ENCODE measurements at places on chromosomes 4 and X.

DNA sequence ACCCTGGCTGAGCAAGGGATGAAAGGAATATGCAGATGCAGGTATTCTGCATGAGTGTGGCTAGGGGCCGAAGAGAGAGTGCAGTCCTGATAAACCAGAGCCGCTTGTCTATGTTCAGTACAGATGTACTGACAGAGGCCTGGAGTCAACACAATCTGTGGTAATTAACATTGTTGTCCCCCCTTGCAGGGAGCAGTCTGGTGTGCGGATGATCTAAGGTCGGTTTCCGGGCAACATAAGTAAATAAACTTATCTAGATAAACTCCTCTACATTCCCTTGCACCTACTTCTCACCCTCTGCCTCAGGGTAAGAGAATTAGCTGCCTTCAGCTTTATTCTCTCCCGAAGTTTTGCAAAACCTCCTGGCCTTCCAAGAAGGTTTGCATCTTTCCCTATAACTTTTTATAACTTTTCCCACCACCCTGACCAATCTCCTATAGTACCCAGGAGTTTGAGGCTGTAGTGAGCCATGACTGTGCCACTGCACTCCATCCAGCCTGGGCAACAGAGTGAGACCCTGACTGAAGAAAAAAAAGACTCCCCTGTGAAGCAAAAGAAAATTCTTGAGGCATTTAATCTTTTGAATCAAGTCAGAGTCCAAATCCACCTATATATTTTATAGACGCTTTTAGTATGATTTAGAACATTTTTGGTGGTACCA lies 26.6 kb downstream of the SNX25 start:
- DNase-seq: no peak

GRCh38 chr4:103074744-103075434 lies 1.7 kb downstream of the SLC9B2 start:
- DNase-seq: no peak

- DNase-seq: no peak
Measured at GRCh38 chr4:147461161-147461560, 19.7 kb upstream of the EDNRA start.

DNA sequence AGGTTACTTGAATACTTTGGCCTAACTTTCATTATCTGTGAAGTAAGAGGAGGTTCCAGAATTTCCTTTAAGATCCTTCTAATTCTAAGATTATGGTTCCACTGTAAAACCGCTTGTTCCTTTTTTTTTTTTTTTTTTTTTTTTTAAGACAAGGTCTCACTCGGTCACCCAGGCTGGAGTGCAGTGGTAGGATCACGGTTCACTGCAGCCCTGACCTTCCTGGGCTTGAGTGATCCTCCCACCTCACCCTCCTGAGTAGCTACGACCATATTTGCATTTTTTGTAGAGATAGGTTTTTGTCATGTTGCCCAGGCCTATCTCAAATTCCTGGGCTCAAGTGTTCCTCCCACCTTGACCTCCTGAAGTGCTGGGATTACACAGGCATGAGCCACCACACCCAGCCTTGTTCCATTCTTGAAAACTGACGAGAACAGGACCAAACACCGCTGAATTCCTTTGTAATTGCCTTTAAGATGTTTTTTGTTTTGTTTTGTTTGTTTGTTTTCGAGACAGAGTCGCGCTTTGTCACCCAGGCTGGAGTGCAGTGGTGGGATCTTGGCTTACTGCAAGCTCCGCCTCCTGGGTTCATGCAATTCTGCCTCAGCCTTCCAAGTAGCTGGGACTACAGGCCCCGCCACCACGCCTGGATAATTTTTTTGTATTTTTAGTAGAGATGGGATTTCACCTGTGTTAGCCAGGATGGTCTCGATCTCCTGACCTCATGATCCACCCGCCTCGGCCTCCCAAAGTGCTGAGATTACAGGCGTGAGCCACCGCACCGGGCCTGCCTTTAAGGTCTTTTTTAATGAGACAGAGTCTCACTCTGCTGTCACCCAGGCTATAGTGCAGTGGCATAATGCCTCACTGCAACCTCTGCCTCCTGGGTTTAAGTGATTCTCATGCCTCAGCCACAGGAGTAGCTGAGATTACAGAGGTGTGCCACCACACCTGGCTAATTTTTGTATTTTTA lies 6.8 kb downstream of the PDS5A start:
- no peak for DNase-seq

GRCh38 chr4:34293459-34293858 lies 1950.9 kb downstream of the ARAP2 start:
- DNase-seq: no peak

DNA sequence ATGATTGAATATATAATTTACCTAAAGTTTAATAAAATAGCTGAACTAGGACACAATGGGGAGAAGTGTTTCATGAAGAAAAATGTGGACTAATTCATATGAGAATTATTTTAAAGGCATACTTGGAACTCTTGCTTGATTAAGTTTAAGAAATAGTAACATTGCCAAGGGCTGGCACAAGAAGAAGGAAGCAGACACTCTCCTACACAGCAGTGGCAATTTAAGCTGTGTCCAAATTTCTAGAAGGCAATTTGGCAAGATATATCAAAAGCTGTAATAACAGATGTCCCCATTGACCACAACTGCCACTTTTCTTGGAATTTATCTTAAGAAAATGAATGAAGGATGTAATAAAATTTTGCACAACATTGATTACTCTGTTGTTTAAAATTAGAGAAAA lies 209.5 kb upstream of the S100G start:
- DNase-seq: no peak

- no peak for DNase-seq
Measured at GRCh38 chr4:43277003-43277402, 384.5 kb downstream of the GRXCR1 start.

DNA sequence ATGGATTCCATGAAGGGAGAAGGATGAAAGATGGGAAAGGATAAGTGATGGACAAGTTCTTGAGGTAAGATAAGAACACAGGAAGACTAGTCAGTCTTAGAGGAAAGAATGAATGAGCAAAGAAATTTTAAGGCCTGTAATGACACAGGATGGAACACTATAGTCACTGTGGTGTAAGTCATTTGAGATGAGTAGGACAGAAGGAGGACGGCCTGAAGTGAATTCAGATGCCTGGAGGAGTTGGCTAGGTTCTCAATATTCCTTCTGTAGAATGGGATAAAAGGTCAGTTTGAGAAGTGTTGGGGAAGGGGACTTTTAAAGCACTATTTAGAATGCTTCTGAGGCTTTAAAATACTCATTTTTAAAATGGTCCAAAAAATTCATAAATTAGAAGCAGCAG lies 3.9 kb downstream of the MSMO1 start:
- no peak for DNase-seq

GRCh38 chrX:78106651-78106986 lies 2.6 kb downstream of the PGK1 start:
- DNase-seq: no peak

DNA sequence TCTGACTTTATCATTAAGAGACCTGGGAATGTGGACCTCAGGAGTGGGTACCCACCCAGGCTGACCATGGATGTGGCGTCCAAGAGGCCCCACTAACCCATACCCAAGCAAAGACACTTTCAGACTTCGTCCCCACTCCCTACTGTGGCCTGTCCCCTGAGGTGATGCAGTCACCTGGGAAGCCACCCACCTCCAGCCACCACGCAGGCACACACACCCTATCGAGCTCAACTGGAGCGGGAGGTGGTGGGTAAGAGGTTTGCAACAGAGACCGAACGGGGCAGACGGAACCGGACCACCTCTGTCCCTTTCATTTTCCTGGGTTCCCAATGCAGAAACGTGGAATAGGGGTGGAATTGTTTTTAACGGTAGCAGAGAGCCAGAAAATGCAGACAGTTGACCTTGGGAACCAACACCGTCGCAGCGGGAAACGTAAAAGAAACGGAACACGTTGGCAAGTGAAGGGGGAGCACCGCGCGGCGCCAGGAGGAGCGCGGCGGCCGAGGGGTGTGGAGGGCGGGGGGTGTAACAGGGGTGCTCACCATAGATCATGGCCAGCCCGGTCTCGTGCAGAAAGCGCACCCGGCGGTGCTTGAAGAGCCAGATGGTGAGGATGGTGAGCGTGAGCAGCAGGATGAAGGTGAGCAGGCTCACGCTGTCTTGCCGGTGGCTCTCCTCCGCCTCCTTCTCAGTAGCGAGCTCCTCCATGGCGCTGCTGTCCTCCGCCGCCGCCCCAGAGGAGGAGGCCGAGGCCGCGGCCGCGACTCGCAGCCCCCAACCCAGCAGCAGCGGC lies 559 bp downstream of the SLC9A7 start:
- DNase-seq: no peak

GRCh38 chr4:54898656-54899340 lies 226.6 kb downstream of the KDR start:
- DNase-seq: no peak

DNA sequence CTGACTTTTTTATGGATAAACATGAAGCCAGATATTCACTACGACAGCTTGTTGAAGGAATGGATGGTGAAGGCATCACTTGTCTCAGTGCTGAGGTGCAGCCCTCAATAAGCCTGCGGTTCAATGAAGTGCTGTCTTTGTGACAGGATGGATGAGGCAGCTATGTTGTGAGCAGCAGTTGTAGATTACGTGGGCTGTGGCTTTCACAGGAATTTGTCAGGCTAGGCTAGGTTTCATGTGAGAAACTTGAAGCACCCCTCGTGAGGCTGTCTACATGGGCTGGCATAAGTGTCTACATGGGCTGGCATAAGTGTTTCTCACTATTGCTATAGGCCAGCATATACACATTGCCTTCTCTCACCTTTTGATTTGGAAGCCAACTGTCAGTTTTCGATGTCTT lies 1050.0 kb downstream of the ADGRL3 start:
- DNase-seq: no peak
